NCI-H226 (cell line): ENCODE measurements at places on chromosomes 2 and 18.

- DNase-seq = no peak
These were observed 995.6 kb upstream of the FANCL start for GRCh38 chr2:59236723-59237122.

GRCh38 chr18:77366720-77367641 lies 117.3 kb downstream of the GALR1 start:
- no peak for DNase-seq

- DNase-seq = no peak
These were observed 74.2 kb downstream of the SMCHD1 start for GRCh38 chr18:2729757-2730156.

- no peak for DNase-seq
These were observed 24.3 kb upstream of the STPG4 start for GRCh38 chr2:47179388-47179787.

DNA sequence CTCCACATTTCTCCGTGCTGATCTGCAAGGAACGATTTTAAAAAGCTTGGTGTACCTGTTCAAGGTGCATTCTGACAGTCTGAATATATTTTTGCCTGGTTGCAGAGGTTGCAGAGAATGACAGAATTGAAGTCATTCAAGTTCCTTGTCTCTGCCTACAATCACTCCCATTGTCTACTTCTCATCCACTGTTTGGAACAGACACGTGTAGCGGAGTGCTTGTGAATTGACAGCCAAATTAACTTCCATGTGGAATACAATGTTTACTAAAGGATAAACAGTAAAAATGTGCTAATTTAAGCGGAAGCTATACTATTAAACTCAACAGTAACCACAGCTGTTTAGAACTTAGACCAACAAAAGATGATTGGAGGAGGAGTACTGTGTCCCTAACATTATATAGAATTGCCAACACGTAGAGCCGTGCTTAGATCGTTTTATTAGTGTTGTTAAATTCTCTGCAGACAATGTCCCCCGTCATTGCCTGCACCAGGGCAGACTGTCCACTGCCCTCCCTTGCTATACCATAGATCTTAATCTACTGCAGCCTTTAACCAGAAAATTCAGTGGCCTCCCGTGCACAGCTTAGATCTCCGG lies 87.3 kb upstream of the ZCCHC2 start:
- no peak for DNase-seq

- DNase-seq = no peak
These were observed 796 bp downstream of the RFTN2 start for GRCh38 chr2:197674591-197674990.

DNA sequence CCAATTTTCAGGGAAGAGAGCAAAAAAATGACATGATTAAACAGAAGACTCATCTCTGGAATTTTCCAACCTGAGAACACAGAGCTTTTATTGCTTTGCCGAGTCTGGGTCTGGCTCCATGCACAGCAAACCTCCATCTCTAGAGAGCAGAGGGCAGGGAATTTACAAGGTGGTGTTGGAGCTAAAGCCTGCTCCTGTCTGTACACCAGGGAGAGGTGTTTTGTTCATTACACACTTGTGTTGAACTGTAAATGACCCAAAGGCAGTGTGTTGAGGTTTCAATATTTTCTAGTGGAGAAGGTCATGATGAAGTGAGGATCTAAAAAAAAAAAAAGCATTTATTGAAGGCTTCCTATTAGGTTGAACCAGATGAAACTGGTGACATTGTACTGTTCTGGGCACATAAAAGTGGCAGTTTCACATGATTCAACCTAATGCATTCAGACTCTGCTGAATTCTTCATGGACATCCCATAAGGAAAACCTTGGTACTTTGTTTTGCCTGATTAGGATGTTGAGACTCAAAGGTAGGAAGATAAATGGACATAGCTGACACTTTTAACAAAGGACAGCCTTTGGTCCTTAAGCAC lies 238.3 kb downstream of the CLIP4 start:
- DNase-seq = no peak

DNA sequence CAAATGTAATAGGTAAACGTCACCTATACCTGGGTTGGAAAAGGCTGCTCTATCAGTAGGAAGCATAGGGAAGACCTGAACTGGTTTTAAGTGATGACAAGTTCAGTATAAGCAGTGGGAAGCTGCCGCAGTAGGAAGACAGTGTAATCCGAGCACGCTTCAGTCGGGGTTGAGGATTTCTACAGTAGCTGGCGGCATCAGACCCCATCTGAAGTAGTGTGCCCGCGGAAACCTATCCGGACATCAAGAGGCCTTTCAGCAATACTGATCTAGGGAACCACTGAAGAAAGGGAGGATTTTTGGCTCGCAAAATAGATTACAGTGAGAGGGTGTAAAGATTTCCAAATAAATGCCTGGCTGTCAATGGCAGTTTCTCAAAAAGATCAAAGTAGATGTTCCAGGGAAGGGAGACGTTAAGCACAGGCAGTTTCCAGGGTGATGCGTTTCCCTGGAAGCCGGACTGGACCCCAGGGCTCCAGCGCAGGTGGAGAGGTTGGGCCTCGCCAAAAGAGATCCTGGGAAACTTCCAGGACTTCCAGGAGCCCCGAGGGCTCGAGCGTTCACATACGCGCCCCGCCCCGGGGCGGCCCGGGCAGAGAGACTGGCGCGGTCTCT lies 5.3 kb downstream of the LOXL3 start:
- DNase-seq = no peak

GRCh38 chr18:72700961-72701710 lies 157.0 kb upstream of the CBLN2 start:
- no peak for DNase-seq

DNA sequence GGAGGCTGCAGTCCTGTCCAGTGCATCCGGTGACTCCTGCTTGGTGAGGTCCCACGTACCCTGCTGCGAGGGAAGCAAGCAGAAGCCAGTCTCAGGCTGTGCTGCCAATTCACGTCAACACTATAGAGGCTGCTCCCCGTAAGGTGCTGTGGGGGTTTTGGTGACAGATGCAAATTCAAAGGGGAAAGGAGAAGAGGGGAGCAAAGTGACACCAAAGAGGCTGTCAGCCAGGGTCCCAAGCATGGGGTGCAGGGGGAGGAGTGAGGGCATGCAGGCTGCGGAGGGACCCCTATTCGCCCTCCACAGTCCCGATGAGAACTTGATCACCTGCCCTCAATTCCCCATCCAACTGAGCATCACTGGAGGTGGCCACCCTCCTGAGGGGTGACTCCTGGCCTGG lies 179.4 kb upstream of the HS6ST1 start:
- DNase-seq = no peak

DNA sequence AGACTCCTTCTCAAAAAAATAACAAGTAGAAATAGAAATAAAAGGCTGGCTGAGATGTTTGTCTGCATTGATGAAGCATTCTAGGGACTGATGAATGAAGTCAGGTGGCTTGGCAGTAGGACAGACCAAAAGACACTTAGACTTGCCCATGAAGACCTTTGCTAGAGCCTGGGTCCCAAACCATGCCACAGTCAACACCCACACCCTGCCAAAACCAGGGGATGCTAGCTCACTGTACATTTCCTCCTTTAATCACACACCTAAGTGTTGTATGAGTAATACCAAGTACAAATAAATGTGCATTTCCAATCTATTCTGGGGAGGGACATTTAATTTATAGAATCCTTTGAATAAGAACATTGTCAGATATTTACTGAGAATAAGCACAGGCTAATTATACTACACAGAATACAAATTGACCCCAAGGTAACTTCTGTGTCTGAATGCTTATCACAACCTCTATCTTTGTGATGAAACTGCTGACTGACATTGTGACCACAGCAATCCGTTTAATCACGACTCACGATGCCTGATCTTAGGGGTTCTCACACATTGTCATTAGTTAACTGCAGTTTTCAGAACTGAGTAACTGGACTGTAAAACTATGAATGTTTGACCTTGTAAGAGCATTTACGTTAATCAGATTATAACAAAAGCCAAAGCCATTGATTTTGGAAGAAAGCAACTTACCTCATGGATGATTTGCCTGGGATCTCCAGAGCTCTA lies 10.5 kb upstream of the NOL10 start:
- DNase-seq = no peak

DNA sequence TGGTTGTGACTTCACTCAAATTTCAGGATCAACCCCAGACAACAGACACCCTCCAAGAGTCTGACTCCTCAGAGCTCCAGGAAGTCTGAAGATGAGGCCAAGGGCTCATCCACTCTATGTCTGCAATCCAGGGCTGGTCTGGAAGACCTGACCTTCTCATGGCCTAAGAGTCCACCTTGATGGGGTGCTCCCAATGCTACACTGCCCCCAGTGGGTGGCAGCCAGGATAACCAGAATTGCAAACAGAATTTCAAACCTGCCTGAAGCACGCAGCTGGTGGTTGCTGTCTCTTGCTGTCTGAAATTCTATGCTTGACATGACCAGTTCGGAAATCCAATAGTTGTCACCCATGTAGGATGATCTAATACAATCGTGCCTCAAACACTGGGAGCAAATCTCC lies 96.0 kb downstream of the UXS1 start:
- DNase-seq = no peak

GRCh38 chr2:28567061-28567471 lies 71.2 kb downstream of the PLB1 start:
- DNase-seq = no peak

DNA sequence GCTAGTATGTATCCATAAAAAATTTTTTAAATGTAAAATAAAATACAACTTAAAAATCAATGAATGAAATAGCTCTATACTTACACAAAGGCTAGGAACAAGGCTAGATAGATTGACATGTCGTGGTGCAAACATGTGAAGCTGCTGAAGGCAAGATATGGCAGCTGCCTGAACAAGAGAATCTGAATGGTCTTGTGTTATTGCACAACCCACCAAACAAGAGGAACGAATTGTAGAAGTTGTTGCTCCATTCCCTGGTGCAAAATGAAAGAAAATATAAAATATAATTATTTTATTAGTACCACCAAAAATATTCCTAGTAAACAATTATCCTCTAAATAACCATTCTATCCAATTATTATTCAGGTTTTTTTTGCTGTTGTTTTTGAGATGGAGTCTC lies 46.4 kb downstream of the HEATR5B start:
- DNase-seq = no peak

GRCh38 chr2:200221055-200221955 lies 85.2 kb upstream of the SPATS2L start:
- DNase-seq = no peak

DNA sequence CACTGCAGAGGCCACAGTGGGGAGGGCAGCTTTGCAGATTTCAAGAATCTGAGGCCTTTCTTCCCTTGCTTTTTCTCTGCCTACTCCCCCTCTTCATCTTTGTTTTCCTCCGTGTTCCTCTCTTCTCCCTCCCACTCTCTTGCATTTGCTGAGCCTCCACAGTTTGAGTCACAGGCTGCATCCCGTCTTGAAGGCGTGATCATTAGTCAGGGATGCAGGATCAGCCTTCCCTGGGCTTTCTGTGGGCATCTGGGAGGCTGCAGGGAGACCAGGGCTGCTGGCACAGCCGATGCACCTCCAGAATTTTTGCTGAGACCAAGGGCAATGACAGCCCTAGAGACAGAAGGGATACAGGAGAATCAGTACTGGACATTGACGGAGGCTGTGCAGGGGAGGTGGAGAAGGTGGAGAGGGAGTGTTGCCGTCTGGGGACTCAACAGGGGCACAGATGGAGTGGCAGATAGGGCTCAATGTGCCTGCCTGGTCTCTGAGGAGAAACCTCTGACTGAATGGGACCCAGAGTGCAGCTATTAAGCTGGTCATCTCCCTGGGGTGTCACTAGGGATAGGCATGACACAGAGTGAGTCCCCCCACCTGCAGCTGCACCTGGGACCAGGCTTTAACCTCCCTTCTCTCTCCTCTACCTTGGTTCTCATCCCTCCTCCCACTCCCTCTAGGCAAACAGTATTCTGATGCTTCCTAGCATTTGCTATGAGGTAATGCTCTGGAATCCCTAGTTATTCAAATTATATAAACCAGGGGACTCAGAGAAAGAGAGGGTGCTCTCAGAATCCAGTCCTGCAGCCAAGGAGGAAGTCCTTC lies 29.0 kb upstream of the DNAJC27 start:
- peak; percentile 52 for DNase-seq

- no peak for DNase-seq
These were observed 167.8 kb upstream of the HAAO start for GRCh38 chr2:42960002-42960841.

DNA sequence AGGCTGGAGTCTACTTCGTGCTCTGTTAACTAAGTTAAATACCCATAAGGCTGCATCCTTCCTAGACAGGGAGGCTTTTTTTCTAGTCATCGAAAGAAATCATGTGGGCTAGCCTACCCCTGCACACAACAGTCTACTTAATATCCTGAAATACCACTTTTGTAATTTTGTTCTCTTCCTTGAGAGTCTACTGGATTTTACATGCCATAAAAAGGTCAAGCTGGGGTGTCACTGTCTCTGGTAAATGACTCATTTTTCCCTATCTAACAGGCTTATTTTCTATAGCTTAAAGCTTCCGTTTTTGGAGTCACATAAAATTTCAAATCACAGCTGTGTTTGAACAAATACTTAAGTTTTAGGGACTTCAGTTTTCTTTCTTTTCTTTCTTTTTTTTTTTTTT lies 10.7 kb upstream of the STAM2 start:
- DNase-seq = no peak

GRCh38 chr2:118165595-118165994 lies 77.3 kb downstream of the INSIG2 start:
- no peak for DNase-seq

GRCh38 chr2:237195396-237196120 lies 109.9 kb downstream of the COPS8 start:
- DNase-seq = no peak

DNA sequence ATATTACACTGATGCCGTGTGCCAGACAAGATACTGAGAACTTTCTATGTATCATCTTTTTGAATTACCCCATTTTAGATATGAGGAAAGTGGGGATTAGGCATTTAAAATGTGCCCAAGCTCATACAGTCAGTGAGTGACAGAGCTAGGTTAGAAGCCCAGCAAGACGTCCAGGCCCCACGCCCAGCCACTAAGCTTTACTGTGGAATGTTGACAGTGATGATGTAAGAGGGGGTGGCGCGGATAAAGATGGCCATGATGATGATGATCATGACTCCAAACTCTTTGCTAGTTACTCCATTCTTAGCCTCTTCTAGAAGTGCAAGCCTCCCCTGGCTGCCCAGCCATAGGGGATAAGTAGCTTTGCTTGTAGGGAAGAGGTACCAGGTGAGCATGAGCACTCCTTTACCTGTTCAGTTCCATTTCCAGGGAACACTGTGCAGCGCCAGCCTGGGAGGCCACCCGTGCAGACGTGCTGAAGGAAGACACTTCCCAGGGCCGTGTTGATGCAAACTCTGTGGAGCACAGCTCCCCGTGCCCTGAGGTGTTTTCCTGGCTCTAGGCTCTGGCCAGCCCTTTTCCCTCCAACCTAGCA lies 65.5 kb downstream of the BCL2L11 start:
- DNase-seq = no peak

- DNase-seq = no peak
These were observed 29.4 kb downstream of the TMEM18 start for GRCh38 chr2:647691-648231.
